CD4-positive, alpha-beta T cell treated with Interleukin-2 at 100 ng/mL for 4 hours (primary cell): ENCODE measurements at places on chromosomes 1 and 21.
A peak's percentile ranks its signal among the peaks of the same experiment; 100 is the strongest.

- DNase-seq, result no peak
Observed at GRCh38 chr1:235287208-235287882, 40.6 kb downstream of the ARID4B start.

DNA sequence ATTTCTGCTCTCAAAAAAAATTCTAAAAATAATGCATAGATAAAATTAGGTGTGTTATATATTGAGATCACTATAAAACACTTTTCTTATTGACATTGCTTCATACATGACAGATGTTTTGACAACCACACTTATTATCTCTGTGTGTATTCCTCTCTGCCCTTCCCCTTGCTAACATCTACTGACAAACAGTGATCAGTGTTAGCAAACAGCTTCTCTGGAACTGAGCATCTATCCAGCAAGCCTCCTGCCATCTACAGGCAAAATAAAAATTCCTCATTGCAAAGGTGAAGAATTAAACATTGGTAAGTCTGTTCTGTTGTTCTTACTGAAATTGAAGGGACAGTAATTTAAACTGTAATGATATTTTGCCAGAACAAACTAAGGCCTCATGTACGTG is 2153.9 kb downstream of the NCAM2 start:
- DNase-seq, result no peak

DNA sequence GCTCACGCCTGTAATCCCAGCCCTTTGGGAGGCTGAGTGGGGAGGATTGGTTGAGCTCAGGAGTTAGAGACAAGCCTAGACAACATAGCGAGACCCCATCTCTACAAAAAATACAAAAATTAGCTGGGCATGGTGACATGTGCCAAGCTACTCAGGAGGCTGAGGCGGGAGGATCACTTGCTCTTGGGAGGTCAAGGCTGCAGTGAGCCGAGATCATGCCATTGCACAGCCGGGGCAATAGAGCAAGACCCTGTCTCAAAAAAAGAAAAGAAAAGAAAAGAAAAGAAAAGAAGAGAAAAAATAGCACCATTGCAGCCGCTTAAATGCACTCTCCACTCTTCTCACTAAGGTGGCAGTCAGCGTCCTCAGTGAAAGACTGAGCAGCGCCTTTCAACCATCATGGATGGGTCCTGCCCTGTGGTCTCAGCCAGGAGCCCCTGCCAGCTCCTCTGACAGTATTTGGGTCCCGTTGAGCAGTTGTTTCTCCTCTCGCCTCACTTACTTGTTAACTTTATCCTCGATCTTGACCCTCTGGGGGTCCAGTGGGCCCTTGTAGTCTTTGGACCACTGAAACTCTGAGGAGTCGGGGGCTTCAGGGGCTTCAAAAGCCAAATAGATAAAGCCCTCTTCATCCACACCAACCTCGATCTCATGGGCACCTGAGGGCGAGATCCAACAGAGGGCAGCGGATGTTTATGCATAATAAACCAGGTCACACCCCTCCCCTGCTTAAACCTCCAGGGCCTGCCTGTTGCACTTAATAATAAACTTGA is 36.9 kb downstream of the MYOM3 start:
- no peak for DNase-seq

DNA sequence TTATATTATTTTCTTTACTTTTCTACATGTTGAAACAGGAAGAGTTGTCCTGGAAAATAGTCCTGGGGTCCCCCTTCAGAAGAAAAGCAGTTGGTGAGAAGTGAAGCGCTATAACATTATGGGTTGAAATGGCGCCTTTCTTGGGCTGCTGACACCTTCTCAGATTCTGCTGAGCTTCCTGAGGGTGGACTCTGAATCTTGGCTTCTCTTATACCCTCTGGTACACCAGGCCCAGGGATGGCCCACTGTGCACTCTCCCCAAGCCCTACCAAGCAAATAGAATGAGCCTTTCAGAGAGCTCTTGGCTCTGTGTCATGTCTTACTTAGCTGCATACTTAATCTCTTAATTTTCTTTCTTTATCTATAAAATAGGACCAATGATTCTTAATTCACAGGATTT is 42.3 kb downstream of the CD247 start:
- no peak for DNase-seq

DNA sequence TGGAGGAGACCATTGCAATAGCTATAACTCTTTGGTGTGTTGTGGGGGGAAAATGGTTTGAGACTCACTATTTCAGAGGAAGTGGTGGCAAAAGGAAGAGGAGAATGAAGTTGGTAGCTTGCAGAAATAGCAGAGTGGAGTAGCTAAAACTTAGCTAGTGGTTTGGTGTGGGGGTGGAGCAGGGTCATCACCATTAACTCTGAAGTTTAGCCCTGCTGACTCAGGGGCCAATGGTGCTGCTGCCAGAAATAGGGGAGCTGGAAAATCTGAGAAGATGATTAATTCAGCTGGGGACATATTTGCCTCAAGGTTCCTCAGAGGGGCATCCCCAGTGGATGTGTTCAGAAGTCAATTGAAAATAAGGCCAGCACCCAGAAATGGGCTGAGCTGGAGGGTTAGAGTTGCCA is 65.4 kb downstream of the RUNX1 start:
- DNase-seq, result peak; percentile 74

DNA sequence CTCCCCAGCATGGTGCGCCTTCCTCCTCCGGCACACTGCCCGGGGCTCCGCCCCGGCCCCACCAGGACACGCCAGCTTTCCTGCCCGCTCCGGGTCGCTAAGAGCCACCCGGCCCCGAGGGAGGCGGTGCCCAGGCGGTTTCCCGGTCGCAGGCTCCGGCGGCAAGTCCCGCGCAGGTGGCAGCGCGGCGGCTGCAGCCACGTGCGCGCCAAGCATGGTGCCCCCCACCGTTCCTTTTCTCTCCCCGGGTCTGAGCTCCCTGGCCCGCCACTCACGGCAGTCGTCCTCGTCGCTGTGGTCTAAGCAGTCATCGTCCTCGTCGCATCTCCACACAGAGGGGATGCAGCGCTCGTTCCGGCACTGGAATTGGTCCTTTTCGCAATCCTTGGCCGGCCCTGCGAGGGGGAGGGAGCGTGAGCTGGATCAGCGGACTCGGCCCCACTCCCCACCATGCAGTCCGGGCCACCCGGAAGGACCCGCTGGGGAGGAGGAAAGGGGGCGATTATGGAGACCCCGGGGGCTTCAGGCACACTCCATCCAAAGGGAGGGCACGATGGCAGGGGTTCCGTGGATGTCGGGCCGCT is 1.2 kb downstream of the LRP8 start:
- no peak for DNase-seq

- no peak for DNase-seq
Observed at GRCh38 chr1:162663589-162664106, 31.4 kb downstream of the DDR2 start.
